Kidney epithelial cell (primary cell): ENCODE measurements at places on chromosomes 13 and 19.

GRCh38 chr19:46901701-46902401 is 41.1 kb downstream of the ARHGAP35 start:
- DNase-seq: no peak

DNA sequence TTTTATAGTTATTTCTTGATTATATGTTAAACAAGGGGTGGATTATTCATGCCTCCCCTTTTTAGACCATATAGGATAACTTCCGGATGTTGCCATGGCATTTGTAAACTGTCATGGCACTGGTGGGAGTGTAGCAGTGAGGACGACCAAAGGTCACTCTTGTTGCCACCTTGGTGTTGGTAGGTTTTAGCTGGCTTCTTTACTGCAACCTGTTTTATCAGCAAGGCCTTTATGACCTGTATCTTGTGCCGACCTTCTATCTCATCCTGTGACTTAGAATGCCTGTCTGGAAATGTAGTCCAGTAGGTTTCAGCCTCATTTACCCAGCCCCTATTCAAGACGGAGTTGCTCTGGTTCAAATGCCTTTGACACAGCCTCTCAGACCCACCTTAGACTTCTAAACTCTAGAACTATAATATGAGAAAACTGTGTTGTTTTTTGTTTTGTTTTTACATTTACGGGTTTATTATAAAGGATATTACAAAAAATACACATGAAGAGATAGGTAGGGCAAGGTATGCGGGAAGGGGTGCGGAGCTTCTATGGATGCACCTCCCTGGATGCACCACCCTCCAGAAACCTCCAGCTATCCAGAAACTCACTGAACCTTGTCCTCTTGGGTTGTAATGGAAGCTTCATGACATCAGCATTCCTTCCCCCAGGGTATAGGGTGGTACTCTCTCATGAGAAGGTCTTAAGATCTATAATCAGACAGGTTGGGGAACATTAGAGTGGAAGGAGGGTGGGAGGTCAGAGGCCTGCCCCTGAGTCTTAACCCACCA is 15.8 kb upstream of the SPRYD7 start:
- no peak for DNase-seq

GRCh38 chr19:55519451-55520311 is 17.3 kb downstream of the SBK2 start:
- DNase-seq: no peak

- no peak for DNase-seq
Measured at GRCh38 chr19:27962264-27962663, 1250.7 kb downstream of the UQCRFS1 start.

DNA sequence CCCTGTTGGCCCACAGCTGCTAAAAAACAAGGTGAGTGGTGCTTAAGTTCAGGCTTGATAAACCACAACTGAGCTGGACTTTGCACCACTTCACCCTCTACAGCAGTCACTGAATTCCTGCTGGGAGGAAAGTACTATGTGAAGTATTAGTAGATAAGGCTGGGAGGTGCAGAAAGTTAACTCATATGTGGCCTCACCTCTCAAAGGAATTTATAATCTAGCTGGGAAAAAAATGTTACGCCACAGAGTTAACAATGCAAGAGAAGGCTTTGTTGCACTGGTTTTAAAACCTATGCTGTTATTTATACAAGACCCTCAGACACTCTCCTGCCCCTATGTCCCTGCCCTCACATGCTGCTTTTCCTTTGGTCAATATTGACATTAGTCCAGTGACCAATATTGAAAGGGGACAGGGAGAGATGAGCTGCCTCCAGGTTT is 60.9 kb downstream of the LIG4 start:
- no peak for DNase-seq

- DNase-seq: no peak
Measured at GRCh38 chr19:6225232-6225865, 54.4 kb downstream of the MLLT1 start.

DNA sequence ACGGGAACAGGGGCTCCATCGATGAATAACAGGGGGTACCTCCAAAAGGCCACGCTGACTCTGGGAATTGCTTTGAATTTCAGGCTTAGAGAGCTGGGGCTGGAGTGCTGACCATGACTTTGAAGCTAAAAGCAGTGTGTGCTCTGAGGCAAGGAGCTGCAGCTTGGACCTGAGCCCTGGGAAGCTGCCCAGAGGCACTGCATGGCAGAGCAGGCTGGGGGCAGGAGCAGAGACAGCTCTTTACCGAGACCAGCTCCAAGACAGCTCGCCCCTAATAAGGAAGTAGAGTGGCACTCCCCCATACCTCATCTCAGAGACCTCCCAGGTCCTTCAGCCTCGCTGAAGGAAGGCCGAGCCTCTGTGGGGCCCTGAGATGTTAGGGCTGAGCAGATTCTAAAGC is 200.2 kb downstream of the COL4A1 start:
- no peak for DNase-seq

DNA sequence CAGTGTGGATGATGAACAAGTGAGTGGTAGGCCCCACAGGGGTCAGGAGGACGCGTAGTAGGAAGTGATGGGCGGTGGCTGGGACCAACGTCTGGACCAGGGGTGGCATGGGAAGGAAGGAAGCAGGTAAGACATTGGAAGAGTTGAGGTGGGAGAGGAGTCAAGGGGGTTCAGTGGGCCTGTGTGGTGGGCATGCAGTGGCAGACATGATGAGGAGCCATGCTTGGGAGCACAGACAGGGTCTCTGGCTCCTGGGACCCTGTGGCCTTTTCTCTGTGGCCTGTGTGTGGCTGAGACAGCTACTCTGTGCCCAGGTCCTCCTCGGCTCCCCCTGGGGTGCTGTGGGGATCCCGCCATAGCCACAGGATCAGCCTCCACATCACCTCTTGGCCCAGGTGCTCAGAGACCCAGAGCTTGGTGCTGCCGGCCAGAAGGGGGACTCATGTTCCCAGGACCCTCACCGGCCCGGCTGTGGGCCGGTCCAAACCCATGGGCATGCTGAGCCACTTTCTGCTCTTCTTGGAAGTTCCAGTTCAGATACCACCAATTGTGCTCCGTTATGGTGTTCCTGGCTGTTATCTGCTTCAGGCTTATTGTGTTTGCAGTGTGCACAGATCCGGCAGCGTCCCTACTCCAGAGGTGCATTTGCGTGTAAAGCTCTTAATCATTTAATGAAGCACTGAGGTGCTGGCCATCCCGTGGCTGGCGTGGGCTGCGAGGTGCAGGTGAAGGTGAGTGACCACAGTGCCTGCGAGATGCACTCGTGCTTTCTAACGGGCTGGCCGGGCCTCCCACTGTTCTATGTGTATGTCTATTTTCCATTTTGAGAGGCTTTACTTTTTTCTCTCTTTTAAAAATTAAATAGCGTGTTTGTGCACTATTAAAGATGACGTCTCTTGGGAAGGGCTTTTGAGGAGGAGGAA is 147.9 kb downstream of the TEX29 start:
- DNase-seq: no peak

DNA sequence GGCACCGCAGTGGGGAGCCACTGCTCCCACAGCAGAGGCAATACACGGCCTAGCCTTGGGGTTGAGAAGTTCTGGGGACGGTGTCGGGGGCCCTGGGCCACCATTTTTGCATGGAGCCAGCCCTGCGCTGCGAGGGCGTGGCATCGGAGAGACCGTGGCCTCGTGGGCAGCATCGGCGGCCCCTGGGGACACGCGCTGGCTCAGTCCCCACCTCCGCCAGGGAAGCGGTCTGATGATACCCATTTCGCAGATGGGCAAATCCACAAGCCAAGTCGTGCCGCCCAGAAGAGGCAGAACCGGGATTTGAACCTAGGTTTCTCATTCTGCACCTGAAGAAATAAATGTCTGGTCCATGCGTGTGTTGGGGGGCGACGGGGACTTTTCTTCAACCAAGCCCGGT is 1.2 kb upstream of the UPK1A start:
- DNase-seq: no peak
